Pancreas (tissue), 10 donors: ENCODE measurements at places on chromosomes 2 and 18.

DNA sequence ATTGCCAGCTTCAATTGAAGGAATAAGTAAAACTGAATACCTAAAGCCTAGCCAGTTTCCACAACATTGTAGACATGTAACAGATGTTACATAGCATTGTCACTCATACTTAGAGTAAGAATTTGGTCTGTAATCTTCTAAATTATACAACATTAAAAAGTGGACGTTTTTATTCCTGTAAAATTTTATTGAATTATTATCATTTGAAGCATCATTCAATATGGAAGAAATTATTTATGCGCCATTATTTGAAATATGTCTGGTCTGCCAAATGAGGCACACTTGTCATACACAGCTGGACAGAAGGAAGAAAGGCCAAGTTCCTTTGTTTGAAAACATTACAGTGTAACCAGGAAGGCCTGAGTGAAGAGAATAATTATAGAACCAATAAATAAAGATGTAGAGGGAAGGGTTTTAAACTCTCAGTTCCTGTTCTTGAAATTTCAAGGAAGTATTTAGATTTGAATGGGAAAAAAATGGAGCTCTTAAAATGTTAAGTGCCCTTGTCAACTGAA lies 575.5 kb downstream of the LRRTM4 start:
- no peak for DNase-seq

GRCh38 chr18:76054156-76054555 lies 440.9 kb downstream of the ZNF516 start:
- no peak for DNase-seq

GRCh38 chr2:216362730-216363129 lies 9.6 kb downstream of the MARCHF4 start:
- DNase-seq = peak; percentile 54

- DNase-seq = no peak
Measured at GRCh38 chr18:2169656-2170055, 401.6 kb downstream of the METTL4 start.
